Hippocampal formation (tissue), 2 donors: ENCODE measurements at places on chromosomes 16 and 17.

DNA sequence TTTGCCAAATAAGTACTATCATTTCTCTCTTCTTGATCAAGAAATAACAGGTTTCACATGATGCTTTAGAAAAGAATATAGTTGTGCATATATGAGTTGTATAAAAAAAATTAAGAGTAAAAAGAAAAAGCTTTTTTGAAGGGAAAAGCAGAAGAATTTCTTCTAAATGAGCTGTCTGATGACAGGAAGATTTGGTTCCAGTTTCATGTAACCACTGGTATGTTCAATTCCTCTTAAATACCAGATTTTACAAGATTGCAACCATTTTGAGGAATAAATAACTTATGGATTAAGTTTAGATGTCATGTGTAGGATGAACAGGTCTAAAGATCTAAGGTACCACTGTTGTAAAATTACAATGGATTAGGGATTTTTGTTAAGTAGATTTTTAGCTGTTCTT lies 45.0 kb downstream of the VMP1 start:
- no peak for DNase-seq

DNA sequence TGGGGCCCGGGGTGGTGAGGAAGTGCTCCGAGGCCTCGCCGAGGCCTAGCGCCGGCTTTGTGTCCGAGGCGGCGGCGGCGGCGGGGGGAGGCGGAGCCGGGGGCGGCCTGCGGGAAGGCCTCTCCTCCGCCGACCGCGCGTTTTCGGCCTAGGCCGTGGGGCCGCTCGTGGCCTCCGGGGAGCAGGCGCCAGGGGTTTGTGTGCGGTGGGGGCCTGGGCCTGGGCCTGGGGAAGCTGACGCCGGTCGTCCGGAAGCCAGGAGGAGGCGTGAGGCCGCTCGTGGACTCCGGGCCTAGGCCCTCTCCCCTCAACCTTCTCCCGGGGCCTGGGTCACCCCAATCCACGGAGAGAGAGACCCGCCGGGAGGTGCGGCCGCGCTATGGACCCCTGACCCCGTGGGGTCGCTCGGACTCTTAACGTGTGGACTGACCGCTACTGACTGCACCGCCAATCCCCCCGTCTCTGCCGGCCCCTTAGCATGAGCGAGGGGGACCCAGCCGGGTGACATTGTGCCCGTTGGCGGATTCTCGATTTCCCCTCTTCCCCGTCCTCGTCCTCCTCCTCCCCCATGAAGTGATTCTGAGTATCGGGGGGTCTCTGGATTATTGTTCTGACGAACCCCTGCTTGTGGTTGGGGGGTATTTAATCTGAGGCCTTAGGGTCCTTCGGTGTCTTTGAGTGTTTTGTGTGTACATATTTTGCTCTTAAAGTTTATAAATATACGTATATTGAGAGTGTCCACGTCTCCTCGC lies 660 bp downstream of the RBBP6 start:
- no peak for DNase-seq

GRCh38 chr17:56690441-56691291 lies 97.2 kb downstream of the NOG start:
- DNase-seq: no peak

- no peak for DNase-seq
These were observed 721.1 kb upstream of the RBFOX1 start for GRCh38 chr16:6611535-6611934.

DNA sequence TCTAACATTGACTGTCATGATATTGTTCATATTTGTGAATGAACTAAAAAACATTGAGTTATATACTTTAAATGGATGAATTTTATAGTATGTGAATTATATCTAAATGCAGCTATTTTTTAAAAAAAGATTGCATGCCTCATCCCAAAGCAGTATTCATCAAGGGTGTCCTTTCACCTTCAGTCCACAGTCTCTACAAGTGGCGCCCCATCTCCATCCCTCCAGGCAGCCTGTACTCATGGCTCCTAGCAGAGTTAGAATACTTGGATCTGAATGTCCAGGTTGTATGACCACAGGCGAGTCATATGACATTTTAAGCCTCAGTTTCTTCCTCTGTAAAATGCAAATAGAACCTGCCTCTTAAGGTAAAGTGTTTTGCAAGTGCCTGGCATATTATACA lies 69.8 kb downstream of the TMEM100 start:
- DNase-seq: no peak

GRCh38 chr16:83714286-83714685 lies 93.5 kb upstream of the HSBP1 start:
- DNase-seq: no peak

DNA sequence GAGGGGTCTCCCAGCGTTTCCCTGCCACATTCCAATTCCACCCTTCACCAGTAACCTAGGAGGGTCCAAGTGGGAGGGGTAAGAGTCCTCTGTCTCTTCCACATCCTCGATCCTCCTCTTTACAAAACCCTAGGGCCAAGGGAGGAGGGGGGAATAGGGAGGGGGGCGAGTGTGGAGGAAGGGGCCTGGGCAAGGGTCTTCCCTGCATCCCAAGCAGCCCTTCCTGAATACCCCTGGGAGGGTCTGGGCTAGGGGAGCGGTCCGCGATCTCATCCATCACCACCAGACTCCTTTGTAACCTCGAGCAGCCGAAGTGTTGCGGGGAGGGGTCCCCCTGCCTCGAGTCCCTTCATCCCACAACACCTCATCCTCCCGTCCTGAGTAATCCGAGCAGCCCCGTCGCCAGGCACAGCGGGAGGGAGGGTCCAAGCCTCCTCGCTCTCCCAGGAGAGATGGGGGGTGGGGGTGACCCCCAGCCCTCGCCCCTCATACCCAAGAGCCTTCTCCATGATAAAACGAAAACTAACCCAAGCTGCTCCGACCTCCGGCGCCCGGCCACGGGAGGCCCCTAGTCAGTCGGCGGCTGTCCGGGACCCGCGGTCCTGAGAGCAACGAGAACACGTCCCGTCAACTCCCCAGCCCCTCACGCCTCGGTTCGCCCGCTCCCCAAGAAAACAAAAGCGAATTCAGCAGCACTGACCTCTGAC lies 502 bp downstream of the SMPD3 start:
- DNase-seq: no peak

DNA sequence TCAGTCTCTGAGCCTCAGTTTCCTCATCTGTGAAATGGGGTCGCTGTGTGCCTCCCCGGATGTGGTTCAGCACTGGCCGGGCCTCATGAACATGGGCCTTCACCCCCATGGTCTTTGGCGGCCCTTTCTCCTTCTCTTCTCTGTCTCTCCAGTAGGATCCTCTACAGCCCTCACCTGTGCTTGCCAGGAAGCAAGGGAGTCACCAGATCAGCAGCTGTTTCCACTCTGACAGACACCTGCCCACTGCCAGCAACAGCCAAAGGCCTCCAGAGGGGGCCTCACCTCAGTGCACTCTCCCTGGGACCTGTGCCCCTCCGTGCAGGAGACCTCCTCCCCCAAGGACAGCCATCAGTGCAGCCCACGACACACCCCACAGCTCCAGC lies 89.4 kb downstream of the C16orf78 start:
- no peak for DNase-seq

GRCh38 chr17:40415390-40415789 lies 2.3 kb downstream of the TOP2A start:
- no peak for DNase-seq

- no peak for DNase-seq
These were observed 40.2 kb upstream of the METTL16 start for GRCh38 chr17:2551928-2552327.

GRCh38 chr17:6232732-6233101 lies 162.5 kb downstream of the WSCD1 start:
- no peak for DNase-seq

- DNase-seq: no peak
These were observed 30.1 kb downstream of the PGS1 start for GRCh38 chr17:78408476-78409050.

DNA sequence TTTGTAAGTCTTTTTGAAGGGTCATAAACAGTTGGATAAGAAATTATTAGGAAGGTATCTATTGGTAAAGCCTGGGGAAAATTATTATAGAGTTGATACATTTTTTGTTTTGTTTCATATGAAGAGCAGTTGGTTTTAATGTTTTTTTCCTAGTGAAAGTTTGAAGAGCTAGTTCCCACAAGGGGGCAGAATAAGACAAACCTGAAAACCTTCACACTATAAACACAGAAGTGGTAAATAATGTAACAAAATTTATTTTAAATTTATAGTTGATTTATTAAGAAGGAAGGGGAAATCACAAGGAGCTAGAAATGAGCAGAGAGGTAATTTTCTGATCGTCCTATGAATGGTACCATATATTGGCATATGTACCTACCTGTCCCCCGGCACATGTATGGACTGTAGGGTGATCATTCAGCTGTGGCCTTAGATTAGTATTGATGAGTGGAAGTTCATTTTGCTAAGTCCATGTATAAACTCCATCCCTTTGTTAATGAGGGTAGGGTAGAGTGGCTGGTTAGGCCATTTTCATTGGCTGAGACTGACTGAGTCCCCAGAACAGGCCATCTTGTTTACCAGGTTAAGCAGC lies 116.3 kb downstream of the TANC2 start:
- no peak for DNase-seq

DNA sequence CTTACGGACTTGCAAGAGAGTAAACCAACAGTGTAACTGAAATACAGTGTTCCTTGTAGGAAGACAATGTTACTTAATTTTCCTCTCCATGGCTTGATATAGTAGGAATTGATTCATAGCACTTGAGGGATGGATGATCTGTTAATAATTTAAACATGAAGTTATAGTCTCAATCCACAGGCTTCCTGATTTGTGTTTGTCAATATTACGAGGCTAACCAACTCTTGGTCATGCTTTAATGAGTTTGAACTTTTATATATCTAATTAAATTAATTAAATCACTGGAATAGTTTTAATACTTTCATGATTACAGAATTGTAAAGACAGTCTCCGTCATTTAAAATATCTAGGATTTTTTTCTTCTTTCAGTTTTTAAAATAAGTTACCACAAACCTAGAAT lies 112.0 kb upstream of the HAS3 start:
- no peak for DNase-seq

DNA sequence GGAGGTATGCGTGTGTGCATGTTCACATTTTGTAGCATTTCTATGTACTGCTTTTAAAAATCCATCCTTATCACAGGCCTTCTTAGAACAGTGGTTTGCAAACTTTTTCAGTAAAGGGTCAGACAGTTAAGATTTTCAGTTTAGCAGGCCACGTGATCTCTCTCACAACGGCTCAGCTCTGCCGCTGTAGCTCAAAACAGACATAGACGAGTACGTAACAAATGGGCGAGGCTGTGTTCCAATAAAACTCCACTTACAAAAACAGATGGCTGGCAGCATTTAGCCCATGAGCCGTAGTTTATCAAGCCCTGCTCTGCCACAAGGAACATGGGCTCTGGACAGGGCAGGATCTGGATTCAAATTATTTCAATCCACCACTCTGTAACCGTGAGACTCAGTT lies 141.8 kb downstream of the XYLT1 start:
- DNase-seq: no peak

- DNase-seq: no peak
These were observed 2.3 kb downstream of the BAIAP2 start for GRCh38 chr17:81037026-81037797.

GRCh38 chr16:50252082-50252611 lies 14.2 kb upstream of the ADCY7 start:
- DNase-seq: peak; percentile 35

DNA sequence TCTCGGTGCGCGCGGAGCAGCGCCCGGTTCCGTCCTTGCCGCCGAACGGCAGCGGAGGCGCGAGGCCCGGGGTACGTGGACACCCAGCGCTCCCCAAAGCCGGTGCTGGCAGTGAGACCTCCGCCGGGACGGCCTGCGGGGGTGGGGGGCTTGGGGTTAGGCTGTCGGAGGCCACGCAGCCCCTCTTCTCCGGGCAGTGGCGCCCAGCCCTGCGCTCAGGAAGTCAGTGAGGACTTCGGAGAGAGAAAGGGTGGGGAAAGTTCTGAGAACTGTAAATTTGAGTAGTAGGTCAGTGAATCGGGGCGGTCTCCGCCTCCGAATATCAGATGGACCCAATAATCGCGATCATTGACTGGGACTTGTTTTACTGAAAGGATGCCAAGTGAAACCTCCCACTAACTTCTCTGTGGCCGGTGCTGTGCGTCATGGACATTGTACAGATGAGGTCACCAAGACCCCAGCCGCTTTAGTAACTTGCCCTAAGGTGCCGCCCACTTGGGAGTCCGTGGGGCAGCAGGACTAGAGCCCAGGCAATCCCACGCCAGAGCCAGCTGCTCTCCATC lies 468 bp downstream of the IL4R start:
- no peak for DNase-seq

- DNase-seq: no peak
These were observed 45.3 kb downstream of the RPH3AL start for GRCh38 chr17:307295-307691.

GRCh38 chr16:29738514-29738913 lies 7.3 kb downstream of the C16orf54 start:
- no peak for DNase-seq

DNA sequence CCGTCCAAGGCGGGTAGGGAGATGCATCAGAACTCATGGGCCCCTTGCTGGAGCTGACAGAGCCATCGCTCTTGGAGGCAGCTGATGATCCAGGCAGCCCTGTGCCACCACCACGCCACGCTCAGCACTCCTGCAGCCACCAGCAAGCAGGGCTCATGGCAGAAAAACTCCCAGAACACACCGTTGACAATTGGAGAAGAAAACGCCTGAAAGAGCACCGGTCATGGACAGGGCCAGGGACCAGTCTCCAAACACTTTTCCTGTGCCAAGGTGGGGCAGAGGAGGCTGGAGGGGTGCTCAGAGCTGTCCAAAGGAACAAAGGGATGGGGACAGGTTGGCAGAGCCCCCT lies 132.2 kb downstream of the FOXL1 start:
- no peak for DNase-seq

DNA sequence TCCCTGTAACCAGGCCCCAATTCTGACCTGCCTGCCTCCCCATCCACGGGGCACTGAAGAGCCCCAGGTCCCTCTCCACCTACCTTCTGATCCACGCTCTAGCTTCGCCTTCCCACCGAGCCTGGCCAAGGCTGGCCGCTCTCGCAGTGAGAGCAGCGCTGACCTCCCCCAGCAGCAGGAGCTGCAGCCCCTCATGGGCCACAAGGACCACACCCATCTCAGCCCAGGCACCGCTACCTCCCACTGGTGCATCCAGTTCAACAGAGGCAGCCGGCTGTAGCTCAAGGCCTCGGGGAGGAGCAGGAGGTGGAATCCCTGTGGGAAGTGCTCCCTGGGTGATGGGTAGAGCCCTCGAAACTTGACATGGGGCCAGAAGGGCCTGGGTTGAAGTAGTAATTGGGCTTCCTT lies 8.4 kb upstream of the PLEKHG4 start:
- DNase-seq: no peak

DNA sequence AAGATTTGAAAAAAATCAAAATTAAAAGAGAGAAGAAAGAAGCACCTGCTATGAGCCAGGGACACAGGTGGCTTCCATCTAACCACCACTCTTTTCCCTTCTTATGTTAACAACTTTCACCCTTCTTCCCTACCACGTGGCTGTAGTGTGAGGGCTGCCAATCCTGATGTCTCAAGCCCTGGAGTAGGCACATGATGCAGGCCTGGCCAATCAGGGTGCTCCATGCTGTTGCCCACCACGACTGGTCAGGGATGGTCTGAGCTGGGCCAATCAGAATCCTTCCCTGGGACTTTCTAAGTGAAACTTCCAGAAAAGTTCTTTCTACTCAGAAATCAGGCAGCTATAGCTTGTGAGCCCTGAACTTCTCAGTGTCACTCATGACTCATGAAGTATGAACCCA lies 140.7 kb downstream of the SDK2 start:
- DNase-seq: no peak
